ENCODE measurements at places on chromosomes 7 and 10.

DNA sequence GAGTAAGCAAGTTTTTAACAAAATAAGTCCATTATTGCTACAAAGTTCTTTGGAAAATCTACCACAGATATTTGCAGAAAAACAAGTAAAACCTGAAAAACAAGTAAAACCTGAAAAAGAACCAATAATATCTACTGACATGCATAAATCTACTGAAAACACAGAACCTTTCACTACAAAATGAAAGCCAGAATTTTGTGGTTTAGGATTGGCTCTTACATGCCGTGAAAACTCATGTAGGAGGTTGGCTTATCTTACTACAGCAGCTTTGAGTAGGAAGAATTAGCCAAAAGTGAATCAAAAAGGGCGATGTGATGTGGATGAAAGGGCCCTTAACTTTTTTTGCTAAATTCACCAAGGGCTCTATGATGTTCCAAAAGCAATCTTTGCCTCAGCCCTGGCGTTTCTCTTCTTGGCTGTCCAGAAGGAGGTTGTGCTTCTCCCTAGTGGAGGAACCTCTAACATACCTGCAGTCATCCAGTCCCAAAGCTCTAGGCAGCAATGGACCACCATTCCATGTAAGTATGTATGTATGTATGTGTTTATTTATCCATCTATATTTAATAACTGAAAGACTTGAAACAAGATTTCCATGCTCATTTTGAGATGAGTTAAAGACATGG is 93.5 kb upstream of the ZNF804B start:
- no peak for DNase-seq

GRCh38 chr7:70392877-70393435 is 739.0 kb upstream of the GALNT17 start:
- no peak for DNase-seq

- DNase-seq: no peak
Measured at GRCh38 chr7:159271781-159272180, 127.1 kb upstream of the VIPR2 start.

- no peak for DNase-seq
Measured at GRCh38 chr7:47670729-47671128, 88.8 kb upstream of the TNS3 start.

- no peak for DNase-seq
Measured at GRCh38 chr10:98758463-98758862, 311.7 kb upstream of the HPS1 start.

DNA sequence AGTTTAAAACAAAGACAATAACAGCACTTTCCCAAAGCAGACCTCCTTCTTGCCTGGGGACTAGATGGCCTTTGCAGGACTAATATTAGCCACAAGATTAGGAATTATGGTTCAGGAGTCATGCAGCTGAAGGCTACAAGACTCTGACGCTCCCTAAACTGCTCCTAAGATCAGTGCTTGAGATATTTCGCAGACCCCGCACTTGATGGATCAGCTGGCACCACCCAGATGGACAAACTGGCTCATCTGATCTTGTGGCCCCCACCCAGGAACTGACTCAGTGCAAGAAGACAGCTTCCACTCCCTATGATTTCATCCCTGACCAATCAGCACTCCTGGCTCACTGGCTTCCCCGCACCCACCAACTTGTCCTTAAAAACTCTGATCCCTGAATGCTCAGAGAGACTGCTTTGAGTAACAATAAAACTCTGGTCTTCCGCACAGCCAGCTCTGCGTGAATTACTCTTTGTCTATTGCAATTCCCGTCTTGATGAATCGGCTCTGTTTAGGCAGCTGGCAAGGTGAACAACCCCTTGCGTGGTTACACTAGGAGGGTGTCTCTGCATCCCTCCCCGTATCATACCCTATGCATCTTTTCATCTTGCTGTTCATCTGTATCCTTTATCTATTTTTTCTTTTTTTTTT is 26.9 kb upstream of the NRBF2 start:
- peak; percentile 79 for DNase-seq

DNA sequence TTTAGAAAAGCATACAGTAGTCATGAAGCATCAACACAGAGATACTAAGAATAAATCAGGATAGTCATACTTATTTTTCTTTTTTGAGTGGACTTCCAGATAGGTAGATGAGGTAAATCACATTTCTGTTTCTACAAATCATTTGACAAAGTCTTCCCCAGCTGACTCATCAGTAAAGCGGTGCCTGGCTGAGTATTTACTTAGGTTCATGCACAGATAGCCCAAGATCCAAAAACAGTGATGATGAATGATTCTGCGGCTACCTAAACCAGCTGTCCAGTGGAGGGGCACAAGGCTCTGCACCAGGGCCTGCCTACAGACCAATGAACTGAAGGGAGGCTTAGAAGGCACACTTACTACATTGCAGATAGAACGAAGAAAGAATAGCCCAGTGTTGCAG is 113.1 kb downstream of the PARP12 start:
- no peak for DNase-seq

- peak; percentile 35 for DNase-seq
Measured at GRCh38 chr10:11146402-11147171, 128.9 kb downstream of the CELF2 start.

GRCh38 chr10:132609211-132609610 is 71.6 kb downstream of the INPP5A start:
- DNase-seq: no peak

- no peak for DNase-seq
Measured at GRCh38 chr7:128030263-128030653, 979 bp downstream of the LRRC4 start.
